ENCODE measurements at places on chromosomes 7 and 10.

DNA sequence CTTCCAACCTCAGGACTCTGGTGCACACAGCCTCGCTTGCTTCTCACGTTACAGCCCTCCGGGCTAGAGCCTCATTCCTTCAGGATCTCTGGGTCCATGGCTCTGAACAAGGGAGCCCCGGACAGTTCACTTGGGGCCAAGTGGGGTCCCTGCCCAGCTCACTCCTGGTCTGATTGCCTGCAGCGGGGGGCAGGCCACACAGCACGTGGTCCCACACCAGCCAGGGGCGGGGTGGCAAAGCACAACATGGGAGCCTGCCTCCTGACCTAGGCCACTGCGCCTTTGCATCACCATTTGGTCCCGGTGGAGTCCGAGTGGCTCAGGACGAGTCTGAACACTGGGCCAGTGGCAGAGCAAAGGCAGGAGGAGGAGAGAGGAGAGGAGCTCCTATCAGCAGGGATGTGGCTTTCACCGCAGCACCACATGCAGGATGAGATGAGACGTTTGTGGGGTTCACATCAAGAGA is 13.4 kb upstream of the CRYGN start:
- no peak for DNase-seq

DNA sequence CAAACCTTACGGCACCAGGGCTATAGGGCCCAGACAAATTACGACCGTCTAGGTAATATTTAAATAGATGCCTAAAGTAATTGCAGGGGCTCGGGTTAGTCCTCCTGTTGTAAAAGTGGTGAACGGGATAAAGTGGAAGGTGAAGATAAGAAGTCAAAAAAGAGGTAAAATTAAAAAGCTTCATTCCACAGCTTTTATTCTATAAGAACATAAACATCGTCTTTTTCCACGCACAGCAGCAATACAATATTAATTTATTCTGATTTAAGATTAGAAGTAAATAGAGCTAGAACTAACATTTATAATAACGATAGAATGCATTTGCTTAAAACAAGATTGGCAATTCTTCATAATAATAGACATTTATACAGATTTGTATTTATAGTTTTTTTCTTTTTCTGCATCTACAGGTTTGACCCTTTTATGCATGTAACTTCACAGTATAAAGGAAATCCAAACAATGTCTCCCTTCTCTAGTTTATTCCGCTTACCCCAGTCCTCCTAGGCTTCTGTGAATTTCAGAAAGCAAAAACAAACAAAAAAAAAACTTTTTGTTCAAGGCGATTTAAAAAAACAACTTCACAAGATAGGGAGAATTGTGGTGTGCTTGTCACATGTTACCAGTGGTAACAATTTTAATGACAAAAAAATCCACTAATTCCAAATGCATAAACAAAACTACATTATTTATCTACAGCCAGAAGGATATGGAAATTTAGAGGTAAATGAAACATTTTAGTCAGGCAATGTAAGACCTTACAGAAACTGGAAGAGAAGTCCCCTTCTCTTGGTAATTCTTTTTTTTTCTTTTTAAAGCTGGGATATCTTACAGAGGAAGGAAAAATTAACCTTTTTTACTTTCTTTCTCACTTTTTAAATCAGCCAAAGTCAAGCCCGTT is 3.4 kb downstream of the HOXA10 start:
- no peak for DNase-seq

GRCh38 chr7:47583739-47584535 is 2.0 kb upstream of the TNS3 start:
- no peak for DNase-seq

DNA sequence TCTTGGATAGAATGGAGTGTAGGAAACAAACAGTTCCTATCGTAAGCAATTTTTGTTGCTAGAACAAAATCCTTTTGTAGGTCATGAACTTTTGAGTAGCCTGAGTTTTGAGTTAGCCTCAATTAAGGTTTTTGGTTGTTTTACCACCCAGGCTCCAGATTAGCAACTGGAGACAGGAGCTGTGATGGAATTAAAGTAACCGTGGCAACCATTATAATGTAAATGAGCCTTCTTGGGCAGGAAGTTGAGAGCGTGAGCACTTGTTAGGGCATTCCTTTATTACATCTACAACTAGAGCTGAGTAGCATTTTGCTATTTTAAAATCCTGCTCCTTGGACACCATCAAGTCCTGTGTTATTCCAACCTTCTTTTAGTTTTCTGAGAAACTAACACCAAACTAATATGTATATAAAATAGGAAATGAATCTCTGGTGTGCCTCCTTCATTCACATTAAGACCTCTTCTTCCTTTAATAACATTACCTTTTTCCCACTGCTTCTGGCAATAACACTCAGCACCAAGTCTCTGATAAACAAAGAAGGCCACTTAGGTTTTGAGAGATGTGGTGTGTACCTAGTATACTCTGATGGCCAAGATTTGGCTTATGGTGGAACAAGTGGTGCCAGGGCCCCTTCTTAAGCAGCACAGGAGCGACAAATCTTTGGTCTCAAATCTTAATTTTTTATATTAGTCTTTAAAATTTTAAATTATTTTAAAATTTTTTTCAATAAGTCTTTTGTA is 34.0 kb downstream of the AHCYL2 start:
- no peak for DNase-seq

DNA sequence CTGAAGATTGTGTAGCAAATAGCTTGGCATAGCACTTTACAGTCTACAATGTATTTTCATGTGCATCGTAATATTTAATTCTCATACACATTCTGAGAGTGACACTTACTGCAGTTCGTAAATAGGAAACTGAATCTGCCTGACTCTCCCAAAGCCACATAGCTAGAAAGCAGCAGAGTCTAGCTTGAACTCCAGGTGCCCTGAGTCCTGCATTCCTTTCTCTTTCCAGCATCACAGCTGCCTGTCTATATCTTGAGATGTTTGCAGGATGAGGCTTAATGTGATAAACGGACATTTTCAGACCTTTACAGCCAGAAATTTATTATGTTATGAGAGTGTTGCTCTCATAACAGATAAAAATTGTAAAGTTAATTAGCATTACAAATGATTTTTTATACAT is 132.9 kb upstream of the PLXDC2 start:
- DNase-seq = no peak
